ENCODE measurements at places on chromosomes 5 and 9. TPM values are rescaled to one million over a fixed set of nuclear protein-coding genes. Genes with fewer than 3 reads are reported as not detected.

The PLAC8L1 gene
- total RNA-seq, result not detected

The GRXCR2 gene
- total RNA-seq, result not detected

The CRB2 gene
- 9.8 TPM for total RNA-seq

The PCDHAC2 gene
- 11.8 TPM for total RNA-seq

The KIF4B gene
- not detected for total RNA-seq

The CER1 gene
- total RNA-seq, result 2.4 TPM

The FBP2 gene
- not detected for total RNA-seq

The TEK gene
- total RNA-seq, result 7.9 TPM

The KIF27 gene
- 3.9 TPM for total RNA-seq

The TMC1 gene
- total RNA-seq, result 0.54 TPM

The RASGRF2 gene
- total RNA-seq, result 15.0 TPM
